ENCODE measurements at places on chromosomes 3 and 15.

DNA sequence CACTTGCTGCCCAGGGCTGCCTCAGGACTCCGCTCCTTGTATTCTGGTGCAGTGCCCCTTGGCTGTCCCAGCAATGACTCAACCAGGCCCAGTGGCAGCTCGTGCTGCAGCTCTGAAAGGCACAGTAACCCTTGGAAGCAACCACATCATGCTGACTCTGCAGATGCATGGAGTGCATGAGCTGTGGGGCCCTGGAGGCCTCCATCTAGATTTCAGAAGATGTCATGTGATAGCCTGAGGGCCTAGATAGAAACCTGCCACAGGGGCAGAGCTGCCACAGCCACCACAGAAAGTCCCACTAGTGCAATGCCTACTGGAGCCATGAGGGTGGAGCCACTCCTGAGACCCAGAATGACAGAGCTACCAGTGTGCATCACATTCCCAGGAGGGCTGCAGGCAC is 117.1 kb upstream of the SMAD3 start:
- H3K27me3 ChIP-seq: no peaks in the 10 kb centered on the region
- H3K36me3 ChIP-seq: no peaks in the 10 kb centered on the region
- H3K4me1 ChIP-seq: no peaks in the 10 kb centered on the region
- no peak overlapping the region for H3K4me3 ChIP-seq

DNA sequence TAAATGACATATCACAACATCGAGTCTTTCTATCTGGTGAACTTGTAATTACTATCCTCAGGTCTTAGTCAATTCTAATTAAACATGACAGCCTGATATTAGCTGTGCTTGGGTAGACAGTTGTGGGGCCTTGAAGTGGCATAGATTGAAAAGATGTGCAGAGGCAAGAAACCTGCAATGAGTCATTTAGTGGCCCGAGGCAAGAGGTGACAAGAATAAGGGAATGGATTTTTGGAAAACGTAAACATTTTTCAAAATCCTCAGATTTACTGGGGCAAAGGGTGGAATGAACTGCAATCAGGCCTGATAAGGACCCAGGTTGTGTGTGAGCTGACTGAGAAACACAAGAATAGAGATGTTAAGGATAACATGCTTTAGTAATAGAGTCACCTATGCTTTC is 29.5 kb upstream of the ULK4 start:
- H3K36me3 ChIP-seq: no peaks in the 10 kb centered on the region
- no peaks in the 10 kb centered on the region for H3K4me1 ChIP-seq
- H3K27me3 ChIP-seq: no peaks in the 10 kb centered on the region

DNA sequence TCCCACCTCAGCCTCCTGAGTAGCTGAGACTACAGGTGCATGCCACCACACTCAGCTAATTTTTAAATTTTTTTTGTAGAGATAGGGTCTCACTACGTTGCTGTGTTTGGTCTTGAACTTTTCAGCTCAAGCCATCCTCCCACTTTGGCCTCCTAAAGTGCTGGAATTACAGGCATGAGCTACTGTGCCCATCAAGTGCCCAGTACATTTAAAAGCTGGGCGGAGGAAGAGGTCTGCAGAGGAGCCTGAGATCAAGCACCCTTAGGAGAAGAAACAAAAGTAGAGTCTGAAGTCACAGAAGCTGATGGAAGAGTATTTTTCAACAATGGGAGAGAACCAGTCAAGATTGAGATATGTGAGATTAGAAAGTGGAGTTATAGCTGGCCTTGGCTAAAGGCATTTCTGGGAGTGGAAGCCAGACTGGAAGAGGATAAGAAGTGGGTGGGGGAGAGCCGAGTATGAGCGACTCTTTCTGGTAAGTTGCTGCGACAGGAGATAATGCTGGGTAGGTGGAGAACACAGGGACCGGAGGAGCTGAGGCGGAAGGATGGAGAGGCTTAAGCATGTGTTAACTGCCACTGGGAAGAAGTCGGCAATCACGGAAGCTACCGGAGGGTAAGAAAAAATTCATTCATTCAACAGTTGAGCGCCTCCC is 782 bp upstream of the IREB2 start:
- peak overlapping the region; percentile 82 for H3K4me3 ChIP-seq
- H3K4me1 ChIP-seq: 0 out of 2 replicates have a peak, but pooled peaks cover 4% of the 10 kb centered on the region
- peak overlapping the region; percentile 53 for H3K27ac ChIP-seq
- DNase-seq: peak; percentile 54
- peaks cover 10% of the 10 kb centered on the region for H3K36me3 ChIP-seq

GRCh38 chr15:81941479-81941878 is 104.3 kb downstream of the MEX3B start:
- H3K4me1 ChIP-seq: no peaks in the 10 kb centered on the region
- DNase-seq: no peak
- H3K27me3 ChIP-seq: no peaks in the 10 kb centered on the region
- H3K4me3 ChIP-seq: no peak overlapping the region

GRCh38 chr3:194738254-194739093 is 52.8 kb downstream of the FAM43A start:
- no peak overlapping the region for H3K27ac ChIP-seq
- no peaks in the 10 kb centered on the region for H3K4me1 ChIP-seq
- no peak for DNase-seq
- no peaks in the 10 kb centered on the region for H3K36me3 ChIP-seq

GRCh38 chr15:85745023-85745422 is 49.7 kb downstream of the KLHL25 start:
- no peak overlapping the region for H3K27ac ChIP-seq
- no peak overlapping the region for H3K4me3 ChIP-seq
- no peaks in the 10 kb centered on the region for H3K27me3 ChIP-seq
- peaks cover 34% of the 10 kb centered on the region for H3K4me1 ChIP-seq
- 0 out of 2 replicates have a peak, but pooled peaks cover 12% of the 10 kb centered on the region for H3K36me3 ChIP-seq
- no peak for DNase-seq

DNA sequence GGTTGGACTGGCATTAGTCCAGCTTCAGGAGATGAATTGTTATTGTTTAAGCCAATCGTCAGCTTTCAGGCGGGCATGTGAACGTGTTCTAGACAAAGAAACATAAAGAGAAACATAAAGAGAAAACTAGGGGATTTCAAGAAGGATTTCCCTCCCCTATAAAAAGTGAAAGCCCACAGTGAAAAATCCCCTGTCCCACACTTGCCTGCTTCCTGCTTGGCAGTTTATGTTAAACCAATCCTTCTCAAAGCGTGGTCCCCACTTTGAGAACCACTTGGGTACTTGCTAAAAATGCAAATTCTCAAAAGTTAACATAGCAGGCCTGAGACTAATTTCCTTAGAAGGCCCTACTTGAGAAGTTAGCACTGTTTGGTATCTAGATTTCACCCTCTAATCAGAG is 293.0 kb upstream of the SOX14 start:
- H3K27me3 ChIP-seq: no peaks in the 10 kb centered on the region
- H3K36me3 ChIP-seq: no peaks in the 10 kb centered on the region
